Fibroblast of skin of right biceps (primary cell): ENCODE measurements at places on chromosomes 7 and 10.

DNA sequence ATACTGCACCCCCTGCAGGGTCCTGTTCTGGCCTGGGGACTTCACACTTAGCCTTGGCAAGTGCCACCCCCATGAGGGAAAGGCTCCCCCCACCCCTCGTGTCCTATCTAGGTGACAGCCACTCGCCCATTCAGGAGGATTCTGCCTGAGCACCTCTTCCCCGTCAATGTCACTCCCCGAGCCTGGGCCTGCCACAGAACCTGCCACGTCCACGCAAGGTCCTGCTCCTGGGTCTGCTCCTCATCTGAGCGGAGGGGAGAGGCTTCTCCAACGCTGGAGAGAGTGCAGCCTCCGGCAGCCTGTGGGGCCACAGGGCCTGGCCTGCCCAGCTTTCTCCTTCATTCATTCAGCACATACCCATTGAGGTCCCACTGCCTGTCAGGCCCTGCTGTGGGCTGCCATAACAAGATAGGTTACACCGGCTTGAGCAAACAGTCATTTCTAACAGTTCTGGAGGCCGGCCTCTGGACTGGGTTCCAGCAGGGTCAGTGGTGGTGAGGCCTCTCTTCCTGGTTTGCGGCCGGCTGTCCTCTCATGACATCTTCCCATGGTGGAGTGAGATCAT, 92.0 kb upstream of the RET start:
- DNase-seq, result no peak

- peak; percentile 23 for DNase-seq
These were observed 27.9 kb downstream of the C7orf25 start for GRCh38 chr7:42883950-42884349.

GRCh38 chr7:111986601-111987000, 219.6 kb downstream of the DOCK4 start:
- no peak for DNase-seq

DNA sequence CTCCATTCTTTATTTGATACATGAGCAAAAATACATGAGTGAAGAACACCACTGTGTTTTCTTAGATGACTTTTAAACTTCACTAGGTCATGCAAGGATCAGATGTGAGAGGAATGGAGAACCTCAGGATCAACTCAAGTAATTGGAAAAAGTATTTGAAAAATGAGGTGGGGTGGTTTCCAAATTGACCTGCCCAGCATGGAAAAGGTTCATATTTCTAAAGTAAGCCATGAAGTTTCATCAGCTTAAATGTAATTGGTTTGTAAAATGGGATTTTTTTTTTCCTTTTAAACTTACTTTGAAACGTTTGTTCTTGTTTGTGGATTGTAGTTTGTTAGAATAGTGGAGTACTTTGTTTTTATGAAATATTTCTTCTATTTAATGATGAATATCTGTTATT, 134.8 kb downstream of the MLLT10 start:
- peak; percentile 35 for DNase-seq

DNA sequence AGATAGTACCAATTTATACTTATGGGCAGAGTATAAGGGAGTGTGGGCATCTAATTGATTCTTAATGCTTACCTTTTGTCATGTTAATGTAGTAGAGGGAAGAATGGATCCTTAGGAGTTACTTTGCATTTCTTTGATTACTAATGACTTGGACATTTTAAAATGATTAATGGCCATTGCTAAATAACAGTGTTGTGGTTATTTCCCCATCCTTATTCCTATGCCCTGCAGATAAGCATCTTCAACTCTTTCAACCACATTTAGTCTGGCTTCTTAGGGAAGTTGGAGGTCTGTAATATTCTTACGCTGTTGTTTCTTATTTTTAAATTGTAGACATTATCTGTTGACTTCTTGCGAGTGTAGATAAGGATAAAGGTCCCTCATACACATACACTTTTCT, 37.2 kb downstream of the KAT6B start:
- DNase-seq, result peak; percentile 34

- DNase-seq, result no peak
These were observed 228.4 kb upstream of the INHBA start for GRCh38 chr7:41931263-41931646.

GRCh38 chr7:154503962-154504550, 451.9 kb downstream of the DPP6 start:
- peak; percentile 22 for DNase-seq

- DNase-seq, result no peak
These were observed 226.7 kb downstream of the EXOC4 start for GRCh38 chr7:133479456-133480065.
